Ovary (tissue), 10 donors: ENCODE measurements at places on chromosomes 5 and 9. TPM values are rescaled to one million over a fixed set of nuclear protein-coding genes. Genes with fewer than 3 reads are reported as not detected.

AQP7 gene
- 3.5 TPM for total RNA-seq

NR4A3 gene
- total RNA-seq, result 29.2 TPM

DNA sequence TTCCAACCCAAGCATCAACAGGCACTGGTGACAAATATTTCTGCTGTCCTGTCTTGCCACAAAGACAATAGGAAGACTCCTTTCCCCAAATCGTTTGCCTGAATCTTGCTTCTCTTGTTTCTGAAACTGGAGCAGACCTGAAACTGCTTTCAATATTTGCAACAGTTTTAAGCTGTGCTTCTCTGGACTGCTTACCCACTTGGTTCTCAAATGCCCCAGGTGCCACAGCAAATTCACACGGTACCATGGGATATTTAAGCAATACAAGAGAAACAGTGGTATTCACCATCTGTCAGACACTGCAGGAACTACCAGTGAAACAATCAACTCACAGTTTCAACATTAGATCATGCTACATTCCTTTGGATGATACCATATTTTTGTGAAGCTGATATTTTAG is 309.4 kb downstream of the PARP8 start:
- no peak for DNase-seq

DNA sequence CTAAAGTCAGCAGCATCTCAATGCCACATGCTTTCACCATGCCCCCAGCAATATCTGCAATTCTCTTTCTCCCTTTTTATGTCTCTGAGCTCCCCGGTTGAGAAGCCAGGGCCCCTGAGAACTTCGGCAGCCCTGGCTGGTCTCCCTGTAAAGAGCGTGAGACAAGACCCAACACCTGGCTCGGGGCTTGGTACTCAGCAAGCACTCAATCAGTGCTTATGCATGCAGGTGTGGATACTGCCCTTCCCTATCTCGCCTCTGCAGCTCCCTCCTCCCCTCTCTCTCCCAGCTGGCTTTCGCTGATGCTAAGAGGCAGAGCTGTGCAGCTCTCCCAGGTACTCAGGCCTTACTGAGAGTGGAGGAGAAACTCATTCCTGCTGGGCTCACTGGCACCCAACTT is 41.7 kb upstream of the AKNA start:
- no peak for DNase-seq

SLC31A1 gene
- total RNA-seq, result 15.9 TPM

GOLM1 gene
- total RNA-seq, result 37.2 TPM

DNA sequence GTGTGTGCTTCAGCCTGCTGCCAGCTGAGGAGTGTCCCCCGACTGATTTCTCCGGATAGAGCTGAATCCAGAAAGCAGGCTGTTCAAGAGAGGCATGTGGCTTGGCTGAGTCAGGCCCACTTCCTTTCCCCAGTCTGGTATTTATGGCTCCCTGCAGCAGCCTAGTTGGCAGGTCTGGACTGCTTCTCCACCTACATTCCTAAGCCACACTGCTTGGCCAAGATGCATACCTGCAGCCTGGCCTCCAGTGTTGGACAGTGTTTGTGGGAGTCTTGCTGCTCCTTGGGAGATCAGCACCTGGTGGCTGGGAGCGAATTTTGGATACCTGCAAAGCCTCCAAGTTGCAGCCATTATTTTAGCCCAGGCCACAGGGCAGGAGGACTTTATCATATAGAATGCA is 670.8 kb downstream of the ACTL7B start:
- no peak for DNase-seq

RETREG1 gene
- total RNA-seq, result 5.1 TPM

MOB3B gene
- total RNA-seq, result 36.3 TPM

DNA sequence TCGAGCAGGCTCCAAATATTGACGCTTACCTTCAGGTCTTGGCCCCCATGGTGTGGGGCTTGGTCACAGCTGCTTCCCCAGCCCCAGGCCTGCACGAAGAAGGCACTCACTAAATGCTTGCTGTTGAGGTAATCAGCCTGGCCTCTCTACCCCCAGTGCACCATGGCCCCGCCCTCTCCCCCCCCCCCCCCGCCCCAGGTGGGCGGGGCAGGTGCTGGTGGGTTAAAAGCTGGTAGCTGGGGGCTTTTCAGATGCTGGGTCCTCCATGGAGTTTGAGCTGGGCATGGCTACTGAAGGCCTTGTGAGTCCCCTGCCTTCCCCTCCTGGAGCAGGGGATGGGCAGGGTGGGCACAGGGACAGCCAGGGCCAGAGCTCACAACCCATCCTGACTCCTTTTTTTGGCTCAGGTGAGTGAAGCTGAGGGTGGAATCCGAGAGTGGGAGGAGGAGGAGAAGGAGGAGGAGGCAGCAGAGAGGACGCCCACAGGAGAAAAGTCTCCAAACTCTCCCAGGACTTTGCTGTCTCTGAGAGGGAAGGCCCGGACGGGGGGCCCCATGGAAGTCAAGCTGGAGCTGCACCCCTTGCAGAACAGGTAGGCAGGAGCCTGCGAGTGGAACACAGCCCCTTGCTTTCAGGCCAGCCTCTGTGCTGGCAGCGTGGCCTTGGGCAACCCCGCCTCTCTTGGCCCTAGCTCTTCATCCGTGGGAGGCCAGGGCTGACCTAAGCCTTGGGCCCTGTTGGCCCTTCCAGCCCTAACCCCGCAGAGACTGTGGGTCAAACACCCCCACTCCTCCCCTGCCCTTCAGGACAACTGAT is 4.4 kb upstream of the TSPAN17 start:
- no peak for DNase-seq

GRCh38 chr5:143664623-143665022 is 147.3 kb upstream of the HMHB1 start:
- no peak for DNase-seq
